ENCODE measurements at places on chromosomes 12 and 14.

DNA sequence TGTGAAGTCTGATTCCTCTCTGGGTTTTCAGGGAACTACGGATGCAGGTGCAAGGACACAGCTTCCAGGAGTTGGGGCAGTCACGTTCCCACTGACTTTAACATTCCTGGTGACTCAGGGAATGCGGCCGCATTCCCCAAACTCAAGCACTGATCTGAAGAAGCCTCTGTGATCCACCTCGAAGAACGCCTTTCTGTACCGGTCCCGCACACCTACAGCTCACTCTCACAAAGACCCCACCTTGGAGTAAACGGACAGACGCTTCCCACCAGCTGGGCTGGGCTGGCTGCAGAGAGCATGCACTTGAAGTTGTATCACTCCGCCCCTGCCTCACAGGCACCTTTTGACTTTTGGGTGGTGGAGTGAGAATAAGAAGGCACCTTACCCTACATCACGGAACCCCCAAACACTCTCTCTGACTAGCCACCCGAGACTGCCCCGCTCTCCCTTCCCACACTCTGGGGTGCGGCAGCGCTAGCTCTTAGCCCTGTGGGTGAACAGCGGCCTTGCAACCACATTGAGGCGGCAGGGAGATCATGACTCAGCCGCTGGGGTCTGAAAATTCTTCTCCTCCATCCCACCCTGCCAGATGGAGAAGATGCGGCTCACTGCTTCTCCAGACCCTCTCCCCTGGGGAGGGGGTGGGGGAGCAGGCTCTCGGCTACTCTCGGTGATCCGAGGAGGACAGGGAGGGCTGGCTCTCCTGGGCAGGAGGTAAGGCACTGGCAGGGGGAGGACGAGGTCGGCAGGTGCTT is 23.7 kb upstream of the HDAC7 start:
- DNase-seq = no peak

- no peak for DNase-seq
Observed at GRCh38 chr12:68446384-68446783, 114.2 kb upstream of the MDM1 start.

DNA sequence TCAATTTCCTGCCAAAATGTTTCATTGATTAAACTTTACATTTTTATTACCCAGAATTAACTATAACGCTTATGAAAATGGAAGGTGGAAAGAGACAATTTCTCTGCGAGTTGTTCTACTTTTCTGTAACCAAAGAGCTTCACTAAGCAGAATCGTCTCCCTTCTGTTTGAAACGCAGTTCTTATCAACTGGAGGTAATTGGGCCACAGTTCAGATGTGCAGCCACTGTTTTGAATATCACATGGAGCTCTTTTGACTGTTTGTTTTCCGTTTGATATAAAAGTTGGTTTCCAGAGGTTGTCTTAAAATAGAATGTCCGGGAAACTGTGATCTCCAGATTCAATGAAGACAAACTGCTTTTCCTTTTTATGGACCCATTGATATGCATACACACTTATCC is 183.3 kb upstream of the SEL1L start:
- no peak for DNase-seq

- DNase-seq = no peak
Observed at GRCh38 chr14:32635061-32635719, 303.5 kb upstream of the NPAS3 start.

DNA sequence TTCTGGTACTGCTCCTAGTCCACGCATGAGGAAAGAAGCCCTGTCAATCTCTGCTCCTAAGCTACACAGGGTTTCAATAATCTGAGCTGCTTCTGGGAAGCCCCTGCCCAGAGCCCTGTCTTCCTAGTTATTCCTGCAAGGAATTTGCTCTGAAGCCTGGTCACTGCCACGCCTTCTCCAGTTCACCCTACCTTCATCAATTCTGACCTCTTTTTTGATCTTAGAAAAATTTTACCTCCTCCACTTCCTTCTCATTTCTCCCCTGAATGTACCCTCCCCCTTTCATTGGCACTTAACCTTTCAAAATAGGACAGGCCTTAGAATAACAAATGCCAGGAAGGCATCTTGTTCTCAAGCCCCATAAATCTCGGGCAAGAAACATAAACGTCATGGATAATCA is 14.9 kb upstream of the LRRK2 start:
- no peak for DNase-seq

DNA sequence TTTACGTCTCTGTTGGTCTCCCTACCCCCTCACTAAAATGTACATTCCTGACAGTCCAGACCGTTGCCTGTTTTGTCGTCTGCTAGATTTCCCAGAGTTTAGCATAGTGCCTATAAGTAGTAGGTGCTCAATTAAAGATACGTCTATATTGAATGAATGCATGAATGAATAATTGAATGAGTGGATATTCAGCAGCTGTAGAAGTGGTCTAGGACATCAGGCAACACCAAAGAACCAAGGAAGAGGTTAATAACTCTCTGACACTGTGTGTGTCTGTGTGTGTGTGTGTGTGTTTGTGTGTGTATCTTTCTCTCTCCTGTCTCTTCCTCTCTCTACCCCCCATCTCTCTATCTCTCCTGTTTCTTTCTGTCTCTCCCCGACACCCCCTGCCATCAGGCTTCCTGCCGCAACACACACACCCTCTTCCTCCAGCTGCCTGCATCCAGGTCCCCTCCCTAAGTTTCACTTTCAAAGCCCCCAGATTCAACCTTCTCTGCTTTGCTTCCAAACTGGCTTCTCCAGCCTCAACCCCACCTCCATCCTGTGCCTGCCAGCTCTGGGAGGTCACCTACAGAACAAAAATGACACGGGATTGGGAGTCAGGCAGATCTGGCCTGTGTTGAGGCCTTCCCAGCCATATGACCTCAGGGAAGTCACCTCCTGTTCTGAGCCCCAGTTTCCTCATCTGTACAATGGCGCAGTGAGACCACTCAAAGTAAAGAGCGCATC is 119.9 kb upstream of the NCOR2 start:
- DNase-seq = no peak

GRCh38 chr12:5748027-5748426 is 197.0 kb downstream of the ANO2 start:
- no peak for DNase-seq

GRCh38 chr14:85024931-85025330 is 505.0 kb upstream of the FLRT2 start:
- DNase-seq = no peak

GRCh38 chr12:81094718-81095360 is 17.0 kb downstream of the ACSS3 start:
- no peak for DNase-seq

DNA sequence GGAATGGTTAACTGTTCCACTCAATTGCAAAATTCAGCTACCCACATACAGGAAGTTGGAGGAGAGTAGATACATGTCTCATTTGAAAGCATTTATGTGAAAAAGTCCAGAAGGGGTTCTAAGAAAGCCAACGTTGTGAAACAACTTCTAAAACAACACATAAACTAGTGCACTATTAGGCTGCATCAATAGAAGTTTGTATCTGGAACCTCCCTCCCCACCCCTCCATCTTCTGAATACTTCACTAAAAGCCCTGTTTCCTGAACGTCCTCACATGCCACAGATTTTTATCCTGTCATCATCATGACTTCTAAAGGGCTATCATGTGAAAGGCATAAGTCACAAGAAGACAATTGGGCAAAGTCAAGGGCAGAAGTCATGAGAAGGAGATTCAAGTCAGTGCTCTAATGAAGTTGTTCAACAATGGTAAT is 5.5 kb downstream of the KRT79 start:
- DNase-seq = no peak

All from activated gamma-delta T cell treated with Interleukin-2 at 50 U/mL for 16 hours (primary cell).